Tibial nerve (tissue), 4 donors: ENCODE measurements at places on chromosomes 3 and 15. TPM values are rescaled to one million over a fixed set of nuclear protein-coding genes. Genes with fewer than 3 reads are reported as not detected.

The ACAN gene
- 11.4 TPM for total RNA-seq

- no peak for DNase-seq
These were observed 375 bp downstream of the HEG1 start for GRCh38 chr3:125055331-125055912.

GRCh38 chr3:160720123-160720746 is 35.8 kb upstream of the PPM1L start:
- DNase-seq, result no peak

DNA sequence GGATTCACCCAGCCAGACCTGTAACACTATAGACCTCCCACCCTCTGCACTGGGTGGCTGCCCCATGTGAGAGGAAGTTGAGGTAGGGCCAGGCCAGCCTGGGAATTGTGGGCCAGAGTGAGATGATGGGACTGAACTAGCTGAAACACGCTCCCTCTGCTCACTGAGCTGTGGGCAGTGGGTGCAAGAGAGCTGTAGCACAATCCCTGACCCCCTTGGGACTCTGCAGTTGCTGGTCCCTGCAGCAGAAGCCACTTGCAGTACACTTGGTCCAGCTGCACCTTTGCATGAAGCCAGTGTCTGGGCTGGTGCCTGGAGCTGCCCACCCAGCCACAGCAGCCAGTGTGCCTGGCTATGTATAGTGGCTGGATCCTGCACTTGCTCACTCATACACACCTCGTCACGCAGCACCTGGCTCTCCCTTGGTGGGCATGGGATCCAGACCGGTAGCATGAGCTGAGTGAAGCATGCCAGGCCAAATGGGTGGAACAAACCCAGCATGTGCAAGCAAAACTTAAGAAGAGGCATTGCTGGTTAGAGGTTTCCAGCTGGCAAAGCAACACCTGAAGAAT is 805.7 kb upstream of the GBE1 start:
- DNase-seq, result no peak

GRCh38 chr15:90710436-90711027 is 6.6 kb upstream of the BLM start:
- no peak for DNase-seq

The RETNLB gene
- not detected for total RNA-seq

The MYH15 gene
- total RNA-seq, result 0.22 TPM

The SLCO2A1 gene
- 22.9 TPM for total RNA-seq

GRCh38 chr3:169337500-169338078 is 325.9 kb downstream of the MECOM start:
- no peak for DNase-seq

GRCh38 chr3:117837391-117837790 is 1127.8 kb downstream of the TUSC7 start:
- DNase-seq, result no peak

The KCNAB1 gene
- total RNA-seq, result 7.1 TPM

The AGTR1 gene
- total RNA-seq, result 38.5 TPM

- no peak for DNase-seq
These were observed 2.0 kb downstream of the CIB2 start for GRCh38 chr15:78129077-78129750.

DNA sequence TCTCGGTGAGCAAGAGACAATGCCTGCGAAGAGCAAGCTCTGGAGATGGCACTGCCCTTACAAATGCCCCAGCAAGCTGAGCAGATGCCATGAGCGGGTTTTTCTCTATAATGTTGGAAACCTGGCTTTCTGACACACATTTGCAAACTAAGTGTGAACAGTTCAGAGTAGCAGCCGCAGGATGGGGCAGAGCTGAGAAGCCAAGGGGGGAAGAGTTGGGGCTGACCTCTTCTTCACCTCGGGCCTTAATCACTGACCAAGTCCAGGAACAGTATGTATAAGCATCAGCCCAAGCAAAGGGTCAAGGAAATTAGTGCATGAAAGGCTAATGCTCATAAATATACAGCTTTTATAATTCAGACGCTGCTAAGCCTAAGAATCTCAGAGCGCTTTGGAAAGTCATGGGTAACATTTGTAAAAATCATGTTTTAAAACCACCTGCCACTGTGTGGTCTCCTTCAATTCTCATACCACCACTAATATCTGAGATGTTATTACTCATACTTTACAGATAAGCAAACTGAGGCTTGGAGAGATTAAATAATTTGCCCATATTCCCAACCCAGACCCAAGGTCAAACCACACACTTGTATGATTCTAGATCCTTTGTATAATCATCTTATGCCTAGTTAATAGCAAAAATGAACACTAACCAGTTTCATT is 603.4 kb downstream of the FOXP1 start:
- DNase-seq, result no peak

GRCh38 chr3:120641696-120642246 is 40.3 kb downstream of the HGD start:
- no peak for DNase-seq

- DNase-seq, result no peak
These were observed 48.9 kb upstream of the RBP1 start for GRCh38 chr3:139588450-139588849.

- DNase-seq, result no peak
These were observed 25.2 kb downstream of the UBE2E1 start for GRCh38 chr3:23830869-23831484.

- no peak for DNase-seq
These were observed 96.8 kb downstream of the ANXA2 start for GRCh38 chr15:60301024-60301423.

The ITIH3 gene
- 16.5 TPM for total RNA-seq

- DNase-seq, result no peak
These were observed 18.5 kb downstream of the SEC11A start for GRCh38 chr15:84697236-84697990.

GRCh38 chr3:52551118-52551517 is 14.7 kb downstream of the UQCC5 start:
- no peak for DNase-seq

DNA sequence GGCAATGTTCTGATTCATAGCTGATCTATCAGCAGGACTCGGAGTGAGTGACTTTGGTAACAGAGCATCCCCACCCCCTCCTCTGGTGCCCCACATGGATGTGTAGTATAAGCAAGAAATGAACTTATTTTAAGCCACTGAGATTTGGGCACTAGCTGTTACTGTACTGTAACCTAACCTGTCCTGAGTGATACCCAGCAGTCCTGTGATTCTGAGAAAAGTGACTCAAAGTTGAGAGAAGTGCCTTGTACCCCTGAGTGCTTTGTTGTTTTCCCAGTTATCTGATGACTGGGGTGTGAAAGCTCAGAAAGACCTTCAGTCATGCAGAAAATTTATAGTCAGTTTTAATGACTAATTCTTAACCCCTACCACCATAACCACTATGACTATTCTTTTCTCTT is 439.9 kb upstream of the RBMS3 start:
- DNase-seq, result no peak

The GOLGA8S gene
- total RNA-seq, result not detected

The NR2E3 gene
- total RNA-seq, result not detected

DNA sequence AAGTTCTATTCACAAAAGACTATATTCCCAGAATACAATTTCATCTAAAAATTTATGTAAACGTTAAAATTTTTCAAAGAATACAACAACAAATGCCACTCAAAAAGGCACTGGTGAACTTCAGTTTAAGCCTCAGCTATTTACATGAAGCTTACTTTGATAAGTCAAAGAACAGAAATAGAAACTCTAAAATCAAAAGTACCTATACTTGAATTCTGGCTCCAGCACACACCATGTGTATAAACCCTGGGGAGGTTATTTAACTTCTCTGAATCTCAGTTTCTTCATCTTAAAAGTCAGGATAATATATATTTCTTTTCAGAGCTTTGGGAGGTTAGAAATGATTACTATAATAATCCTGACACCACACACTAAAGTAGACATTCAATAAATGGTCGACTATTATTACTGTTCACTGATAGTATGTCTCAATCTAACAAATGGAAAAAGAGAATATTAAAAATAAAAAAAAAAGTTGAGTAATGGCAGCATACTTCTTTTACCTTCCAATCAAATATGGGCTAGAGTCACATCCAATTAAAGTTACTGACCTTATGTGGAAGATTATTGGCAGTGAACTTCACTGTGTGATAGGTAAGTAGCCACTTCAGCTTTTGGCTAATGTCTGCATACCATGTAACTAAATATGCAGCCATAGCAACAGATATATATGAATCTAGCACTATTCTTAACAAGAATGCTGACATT is 248.4 kb downstream of the ISL2 start:
- DNase-seq, result no peak

- DNase-seq, result no peak
These were observed 49.0 kb upstream of the SLC4A7 start for GRCh38 chr3:27533261-27533607.

DNA sequence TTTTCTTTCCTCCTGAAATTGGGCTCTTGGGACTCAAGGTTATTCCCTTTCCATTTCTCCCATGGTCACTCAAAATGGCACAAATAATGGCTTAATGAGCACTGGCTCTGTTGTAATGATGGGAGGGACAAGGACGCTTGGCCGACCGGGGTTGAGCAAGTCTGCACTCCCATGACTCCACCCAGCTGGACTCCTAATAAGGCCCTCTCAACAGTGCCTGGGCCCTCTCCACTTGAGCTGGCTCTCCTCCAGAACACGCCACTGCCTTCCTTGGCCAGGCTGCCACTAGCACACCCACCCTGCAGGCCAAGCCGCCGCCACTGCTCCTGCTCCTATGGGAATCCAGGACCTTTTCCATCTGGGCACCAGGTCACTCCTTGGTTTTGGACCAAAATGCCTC is 42.3 kb downstream of the ADCY5 start:
- no peak for DNase-seq

- DNase-seq, result no peak
These were observed 133.3 kb upstream of the MEF2A start for GRCh38 chr15:99432271-99433025.

DNA sequence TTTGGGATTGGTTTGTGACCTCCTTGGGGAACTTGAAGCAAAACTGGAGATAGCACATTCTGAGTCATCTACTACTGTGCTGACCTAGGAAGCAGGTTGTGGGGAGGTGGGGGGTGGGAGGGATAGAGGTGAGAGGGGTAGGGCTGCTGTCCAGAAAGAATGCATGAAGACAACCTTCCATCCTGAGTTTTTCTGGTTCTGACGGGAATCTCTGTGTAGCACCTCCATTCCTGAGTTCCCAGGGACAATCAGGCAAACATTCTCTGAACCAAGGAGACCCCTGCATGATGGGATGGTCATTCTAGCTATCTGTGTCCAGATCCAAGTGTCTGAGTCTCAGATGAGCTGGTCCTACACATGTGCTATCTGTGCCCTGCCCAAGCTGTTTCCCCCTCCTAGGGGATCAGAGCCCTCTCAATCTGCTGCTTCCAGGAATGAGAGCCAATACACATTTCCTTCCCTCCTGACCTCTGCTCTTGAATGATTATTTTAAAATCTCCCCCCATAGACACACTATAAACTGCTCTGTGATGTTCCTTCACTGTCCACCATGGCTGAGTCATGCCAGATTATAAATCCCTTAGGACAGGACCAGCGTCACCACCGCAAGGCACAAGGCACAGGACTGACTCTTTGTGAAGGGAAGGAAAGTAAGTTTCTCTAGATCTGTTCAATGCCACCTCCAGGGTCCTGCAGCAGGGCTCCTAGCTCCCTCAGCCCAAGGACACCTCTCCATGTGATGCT is 2.2 kb upstream of the CD276 start:
- no peak for DNase-seq

The FBXW12 gene
- total RNA-seq, result not detected
